ENCODE measurements at places on chromosomes 5 and 9.

GRCh38 chr5:65926893-65927292, 518 bp downstream of the ERBIN start:
- DNase-seq = peak; percentile 14

DNA sequence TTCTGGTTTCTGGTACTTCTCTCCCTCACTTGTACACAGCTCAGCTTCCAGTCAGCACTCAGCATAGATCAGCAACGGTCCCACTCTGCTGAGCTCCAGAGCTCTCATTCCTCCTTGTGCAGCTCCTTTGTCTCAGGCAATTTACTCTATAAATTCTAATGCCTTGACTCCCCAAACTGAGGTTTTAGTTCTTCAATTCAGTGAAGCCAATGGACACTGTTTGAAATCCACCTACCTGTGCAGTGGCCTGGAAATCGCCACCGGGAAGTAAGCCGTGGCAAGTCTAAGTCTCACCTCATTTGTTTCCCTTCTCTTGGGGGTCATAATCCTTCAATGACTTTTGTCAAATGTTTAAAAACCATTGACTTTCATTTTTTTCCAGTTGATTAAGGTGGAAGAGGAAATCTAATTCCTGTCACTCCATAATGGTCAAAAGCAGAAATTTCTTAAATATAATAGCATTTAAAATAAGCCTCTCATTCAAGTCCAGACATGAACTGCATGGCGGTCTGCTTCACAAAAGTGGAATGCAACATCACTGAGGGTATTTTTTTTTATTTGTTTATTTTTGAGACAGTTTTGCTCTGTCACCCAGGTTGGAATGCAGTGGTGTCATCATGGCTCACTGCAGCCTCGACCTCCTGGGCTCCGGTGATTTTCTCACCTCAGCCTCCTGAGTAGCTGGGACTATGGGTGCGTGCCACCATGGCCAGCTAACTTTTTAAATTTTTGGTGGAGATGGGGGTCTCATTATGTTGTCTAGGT, 79.6 kb downstream of the C7 start:
- DNase-seq = no peak

DNA sequence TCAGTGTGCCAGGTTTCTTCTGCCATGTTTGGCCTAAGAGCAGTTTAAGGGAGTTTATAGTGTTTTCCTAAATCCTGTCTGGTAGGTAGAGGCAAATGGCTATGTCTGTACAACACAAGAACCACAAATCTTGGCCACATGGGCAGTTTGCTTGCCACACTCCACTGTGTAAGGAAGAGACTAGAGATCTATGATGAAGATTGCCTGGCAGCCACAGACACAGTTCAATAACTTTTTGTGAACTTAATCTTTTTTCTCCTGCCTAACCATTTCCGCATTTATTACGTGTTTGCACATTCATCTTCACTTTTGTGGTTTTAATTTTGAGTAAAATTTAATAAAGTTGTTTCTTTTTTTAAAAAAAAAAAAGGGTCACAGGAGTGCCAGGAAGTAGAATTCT, 5.8 kb downstream of the MFAP3 start:
- DNase-seq = no peak

- no peak for DNase-seq
Observed at GRCh38 chr9:36140086-36141084, 3.9 kb downstream of the GLIPR2 start.

DNA sequence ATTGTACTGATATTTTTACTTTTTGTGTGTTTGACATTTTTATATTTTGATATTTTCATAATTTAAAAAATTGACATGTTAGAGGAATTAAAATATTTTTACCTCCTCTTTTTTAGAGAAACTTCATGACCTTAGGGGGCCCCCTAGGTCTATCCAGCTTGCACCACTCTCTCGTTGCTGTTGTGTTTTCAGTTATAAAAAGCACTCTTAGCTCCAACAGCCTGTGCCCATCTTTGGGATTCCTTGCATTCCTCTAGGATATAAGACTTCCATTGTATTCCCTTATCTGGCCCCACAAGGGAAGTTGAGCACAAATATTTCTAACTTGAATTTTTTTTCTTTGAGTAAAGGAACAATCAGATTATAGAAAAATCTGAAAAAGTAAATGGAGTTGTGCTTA, 245.3 kb downstream of the SH3GL2 start:
- no peak for DNase-seq

DNA sequence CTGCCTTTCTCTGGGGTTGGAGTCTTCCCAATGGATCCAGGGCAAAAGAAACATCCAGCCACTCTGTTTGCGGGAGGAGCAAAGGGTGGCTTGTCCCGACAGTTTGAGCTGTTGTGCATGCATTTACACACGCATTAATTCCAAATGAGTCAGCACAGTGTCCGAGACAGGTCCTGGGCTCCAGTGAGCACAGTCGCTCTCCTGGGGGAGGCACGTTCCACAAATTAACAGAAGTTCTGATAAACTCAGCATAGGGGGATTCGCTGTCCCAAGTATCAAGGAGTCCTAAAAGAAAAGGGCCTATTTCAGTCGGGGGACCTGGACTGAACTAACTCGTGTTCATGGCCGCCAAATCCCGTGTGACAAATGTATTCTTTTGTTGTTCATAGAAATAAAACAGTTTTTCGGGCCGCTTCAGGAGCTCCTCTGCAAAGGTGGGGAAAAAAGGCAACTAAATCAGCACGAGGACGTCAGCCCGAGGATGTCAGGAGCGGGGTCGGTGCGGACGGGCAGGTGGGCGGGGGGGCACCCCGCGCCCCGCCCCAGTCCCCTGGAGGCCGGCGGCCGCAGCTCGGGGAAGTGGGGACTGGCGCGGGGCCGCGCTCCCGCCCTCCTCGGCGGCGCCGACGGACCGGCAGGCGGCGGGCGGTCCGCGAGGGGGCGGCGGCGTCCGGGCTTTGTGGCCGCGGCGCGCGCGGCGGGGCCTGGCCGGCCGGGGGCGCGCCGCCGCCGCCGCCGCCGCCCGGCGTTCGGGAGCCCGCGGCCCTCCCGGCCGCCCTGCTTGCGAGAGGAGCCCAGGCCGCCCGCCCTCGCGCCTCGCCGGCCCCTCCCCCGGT, at the start of gene MSANTD3:
MSANTD3 (plus strand) TSS at position 614 of the 836 bp plus-strand sequence. CDS start 14,796 bp downstream, outside the sequence.
- peak; percentile 71 for DNase-seq

DNA sequence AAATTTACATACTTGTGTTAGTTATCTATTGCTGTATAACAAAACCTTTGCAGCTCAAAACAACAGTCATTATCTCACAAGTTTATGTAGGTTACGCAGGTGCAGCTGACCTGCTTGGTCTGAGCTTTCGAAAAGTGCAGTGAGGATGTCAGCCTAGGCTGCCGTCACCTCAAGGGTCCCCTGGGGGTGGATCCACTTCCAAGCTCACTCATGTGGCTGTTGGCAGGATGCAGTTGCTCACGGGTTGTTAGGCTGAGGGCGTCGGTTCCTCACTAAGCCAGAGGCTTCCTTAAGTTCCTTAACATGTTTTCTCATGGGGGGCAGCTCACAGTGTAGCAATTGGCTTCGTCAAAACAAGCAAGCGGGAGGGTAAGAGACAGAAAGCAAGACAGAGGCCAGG, 139.8 kb downstream of the DOCK8 start:
- DNase-seq = no peak

DNA sequence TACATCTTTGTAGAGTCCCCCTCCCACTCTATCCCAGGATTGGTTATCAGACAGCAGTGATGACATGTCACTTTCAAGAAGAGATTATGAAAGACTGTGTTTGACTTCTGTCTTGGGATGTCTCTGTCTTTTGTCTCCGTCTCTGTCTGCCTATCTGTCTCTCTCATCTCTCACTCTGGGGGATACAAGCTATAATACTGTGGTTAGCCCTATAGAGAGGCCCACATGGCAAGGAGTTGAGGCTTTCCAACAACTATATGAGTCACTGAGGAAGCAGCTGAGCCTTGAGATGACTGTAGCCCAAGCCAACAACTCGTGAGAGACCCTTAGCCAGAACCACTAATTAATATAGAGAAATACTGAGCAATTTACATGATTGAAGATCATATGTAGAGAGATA, 284.8 kb downstream of the PDE4D start:
- peak; percentile 47 for DNase-seq

GRCh38 chr5:32949286-32949970, 238.3 kb downstream of the NPR3 start:
- no peak for DNase-seq

Measured in activated T-cell treated with anti-CD3 and anti-CD28 coated beads, Interleukin-2, amount 50 U/mL, for 72 hours (primary cell).